Naive thymus-derived CD4-positive, alpha-beta T cell (primary cell): ENCODE measurements at places on chromosomes 16 and 17. TPM values are rescaled to one million over a fixed set of nuclear protein-coding genes. Genes with fewer than 3 reads are reported as not detected.

CLDN7 gene
- polyA plus RNA-seq: 1.7 TPM

TBX2 gene
- polyA plus RNA-seq: not detected

TBC1D3G gene
- not detected for polyA plus RNA-seq

SLC5A2 gene
- 3.3 TPM for polyA plus RNA-seq

CA5A gene
- polyA plus RNA-seq: not detected

KRTAP4-1 gene
- not detected for polyA plus RNA-seq

- DNase-seq: no peak
Measured at GRCh38 chr17:57235124-57235523, 21.2 kb upstream of the MSI2 start.

- DNase-seq: no peak
Measured at GRCh38 chr16:83835586-83836566, 28.1 kb downstream of the HSBP1 start.

GRCh38 chr16:52316241-52316640 is 230.7 kb downstream of the TOX3 start:
- DNase-seq: no peak

DNA sequence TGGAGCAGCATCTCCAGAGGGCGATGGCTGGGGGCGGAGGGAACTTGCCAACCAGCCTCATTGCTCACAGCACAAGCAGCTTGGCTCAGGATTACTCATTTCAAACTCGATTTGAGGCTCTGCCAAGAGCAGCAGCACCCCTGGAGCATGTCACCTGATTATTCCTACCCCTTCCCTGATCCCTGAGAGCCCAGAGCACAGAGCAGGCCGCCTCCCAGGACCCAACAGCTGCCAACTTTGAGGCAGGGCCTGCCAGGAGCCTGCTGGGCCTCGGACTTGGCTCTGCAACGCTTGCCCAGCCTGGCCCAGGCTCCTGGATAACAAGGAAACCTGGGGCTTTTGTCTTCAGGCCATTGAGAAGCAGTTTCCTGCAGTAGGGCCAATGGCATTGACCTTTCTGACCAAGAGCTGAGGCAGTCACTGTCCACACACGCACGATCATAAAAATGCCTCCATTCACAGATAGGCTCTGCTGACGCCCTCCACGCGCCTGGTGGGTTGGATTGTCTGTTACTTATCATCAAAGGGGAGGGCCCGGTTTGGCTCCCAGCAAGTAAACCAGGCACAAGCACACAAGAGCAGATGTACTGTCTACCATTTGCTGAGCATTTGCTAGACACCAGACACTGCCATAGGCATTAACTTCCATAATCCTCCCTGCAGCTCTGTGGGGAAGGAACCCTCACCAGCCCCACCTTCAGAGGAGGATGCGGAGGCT is 406.6 kb upstream of the EEF2KMT start:
- DNase-seq: no peak

DNA sequence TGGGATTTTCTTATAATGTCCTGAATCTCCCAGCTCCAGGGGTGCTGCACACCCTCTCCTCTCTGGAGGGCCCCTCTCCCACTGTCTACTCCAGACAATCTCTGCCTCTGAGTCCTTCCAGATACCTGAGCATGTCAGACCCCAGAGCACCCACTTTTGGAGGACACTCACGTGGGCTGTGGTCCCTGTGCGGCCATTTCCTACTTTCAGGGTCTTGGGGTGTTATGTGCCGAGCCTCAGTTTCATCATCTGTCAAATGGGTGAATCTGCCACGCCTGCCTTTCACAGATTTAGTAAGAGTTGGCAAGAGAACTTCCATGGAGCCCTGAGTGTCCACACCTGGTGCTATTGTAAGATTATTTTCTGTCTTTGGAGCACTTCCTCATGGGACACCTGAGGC is 3.7 kb upstream of the FOXL1 start:
- no peak for DNase-seq

DNA sequence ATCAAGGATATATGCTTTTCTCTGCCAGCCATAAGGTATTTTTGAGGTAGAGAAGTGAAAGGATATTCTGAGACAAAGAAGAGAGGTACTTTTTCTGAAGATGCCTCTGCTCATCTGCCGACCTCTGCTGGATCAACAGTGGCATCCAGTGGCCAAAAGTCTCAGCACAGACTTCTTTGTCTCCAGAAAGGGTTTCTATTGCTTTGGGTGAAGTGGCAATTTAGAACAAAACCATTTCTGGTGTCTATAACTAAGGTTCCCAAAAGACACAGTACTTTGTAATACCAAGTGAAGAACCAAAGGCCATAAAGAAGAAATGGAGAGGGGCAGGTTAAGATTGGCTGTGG is 155.2 kb upstream of the C17orf78 start:
- DNase-seq: no peak

DNA sequence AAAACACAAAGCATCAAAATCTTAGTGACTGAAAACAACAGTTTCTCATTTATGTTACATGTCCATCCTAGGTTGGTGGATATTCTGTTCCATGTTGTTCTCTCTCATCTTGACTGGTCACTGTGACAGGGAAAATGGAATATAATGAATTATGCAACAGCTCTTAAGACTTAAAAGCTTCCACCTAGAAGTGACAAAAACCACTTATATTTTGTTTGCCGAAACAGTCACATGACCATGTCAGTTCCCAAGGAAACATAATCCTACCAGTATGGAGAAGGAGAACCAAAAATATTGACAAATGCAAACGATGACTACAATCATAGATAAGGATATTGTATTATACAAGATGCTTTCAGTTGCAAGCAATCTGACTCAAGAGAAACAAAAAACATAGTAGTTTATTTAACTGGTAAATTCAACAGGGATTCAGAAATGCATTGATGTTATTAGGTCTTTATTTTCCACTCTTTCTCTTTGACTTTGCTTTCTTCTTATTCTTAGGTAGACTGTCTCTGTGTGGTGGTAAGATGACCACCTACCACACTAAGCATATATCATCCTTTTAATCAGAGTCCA is 103.8 kb downstream of the SSH2 start:
- DNase-seq: no peak

DNA sequence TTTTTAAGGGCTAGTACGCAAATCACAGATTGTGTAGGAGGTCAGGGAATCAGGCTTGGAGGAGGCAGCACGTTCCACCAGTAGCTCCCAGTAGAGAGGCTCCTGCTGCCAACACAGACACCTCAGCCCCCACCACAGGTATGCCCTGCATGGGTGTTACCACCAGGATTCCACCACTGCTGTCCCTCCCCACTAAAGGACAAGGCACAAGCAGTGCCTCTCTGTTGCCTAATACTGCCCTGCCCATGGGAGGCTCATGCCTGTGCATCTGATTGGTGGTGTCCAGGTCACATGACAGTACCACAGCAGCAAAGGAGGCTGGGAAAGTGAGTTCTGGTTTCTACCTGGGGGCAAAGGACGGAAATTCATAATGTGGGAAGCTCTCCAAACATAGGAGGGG is 33.6 kb upstream of the CACNG4 start:
- DNase-seq: no peak

DNA sequence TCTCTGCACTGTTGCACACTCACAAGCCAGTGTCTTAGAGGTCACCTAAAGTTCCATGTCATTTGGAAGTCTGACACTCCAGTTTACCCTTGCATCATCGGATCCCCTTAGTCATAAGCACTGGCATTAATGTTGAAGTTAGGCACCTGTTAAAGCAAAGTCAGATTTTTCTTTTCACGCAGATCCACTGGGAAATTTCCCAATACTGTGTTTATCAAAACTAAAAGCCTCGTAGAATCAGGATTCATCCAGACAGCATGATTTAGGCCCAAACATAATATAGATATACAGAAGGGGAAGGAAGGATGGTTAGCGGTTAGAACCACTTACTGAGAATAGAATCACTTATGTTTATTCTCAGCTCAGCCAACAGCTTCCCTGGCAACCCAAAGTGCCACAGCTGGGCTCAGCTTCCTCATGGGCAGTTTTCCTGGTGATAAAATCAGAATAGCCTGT is 30.1 kb upstream of the HAPSTR1 start:
- no peak for DNase-seq

DNA sequence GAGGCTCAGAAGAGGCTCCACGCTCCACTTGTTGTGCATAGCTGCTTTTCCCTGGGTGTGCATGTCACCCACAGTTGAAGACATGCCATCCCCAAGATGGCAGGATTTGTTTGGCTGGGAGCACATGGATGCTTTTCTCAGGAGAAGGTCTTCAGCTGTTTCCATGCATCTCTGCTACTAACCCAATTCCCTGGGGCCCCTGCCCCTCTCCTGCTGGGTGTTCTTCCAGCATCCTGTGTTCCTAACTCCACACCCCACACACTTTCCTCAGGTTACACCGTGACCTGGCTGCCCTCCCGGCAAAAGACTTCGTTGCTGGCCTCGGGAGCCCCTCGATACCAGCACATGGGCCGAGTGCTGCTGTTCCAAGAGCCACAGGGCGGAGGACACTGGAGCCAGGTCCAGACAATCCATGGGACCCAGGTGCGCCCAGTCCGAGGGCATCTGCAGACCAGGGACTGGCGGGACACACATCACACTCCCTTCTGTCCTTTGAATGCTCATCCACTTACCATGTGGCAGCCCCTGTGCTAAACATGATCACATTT is 21.5 kb downstream of the ITGAL start:
- DNase-seq: no peak

- DNase-seq: no peak
Measured at GRCh38 chr16:88456356-88457292, 3.5 kb downstream of the ZFPM1 start.

- DNase-seq: no peak
Measured at GRCh38 chr17:61117983-61118382, 281.7 kb upstream of the TBX2 start.

GRCh38 chr17:70104791-70105523 is 29.9 kb downstream of the KCNJ16 start:
- no peak for DNase-seq

- no peak for DNase-seq
Measured at GRCh38 chr16:73997971-73998370, 298.6 kb upstream of the PSMD7 start.

- no peak for DNase-seq
Measured at GRCh38 chr17:65049085-65049756, 7.3 kb downstream of the GNA13 start.

DNA sequence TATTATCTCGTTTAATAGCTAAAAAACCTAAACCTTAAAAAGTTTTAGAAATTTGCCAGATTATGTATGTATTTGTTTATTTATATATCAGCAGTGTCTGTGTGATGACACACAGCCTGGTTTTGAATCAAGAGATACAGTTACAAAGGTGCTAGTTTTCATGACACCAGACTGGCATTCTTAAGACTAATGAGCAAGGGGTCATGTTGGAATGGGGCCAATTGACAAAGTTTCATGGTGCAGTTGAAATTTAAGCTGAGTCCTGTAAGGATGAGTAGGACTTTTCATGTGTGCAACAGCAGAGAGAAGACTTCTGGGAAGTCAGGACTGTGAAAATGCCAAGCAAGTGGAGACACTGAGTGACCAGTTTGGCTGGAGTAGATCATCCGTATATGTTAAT is 3.2 kb upstream of the KRT10 start:
- DNase-seq: no peak

DNA sequence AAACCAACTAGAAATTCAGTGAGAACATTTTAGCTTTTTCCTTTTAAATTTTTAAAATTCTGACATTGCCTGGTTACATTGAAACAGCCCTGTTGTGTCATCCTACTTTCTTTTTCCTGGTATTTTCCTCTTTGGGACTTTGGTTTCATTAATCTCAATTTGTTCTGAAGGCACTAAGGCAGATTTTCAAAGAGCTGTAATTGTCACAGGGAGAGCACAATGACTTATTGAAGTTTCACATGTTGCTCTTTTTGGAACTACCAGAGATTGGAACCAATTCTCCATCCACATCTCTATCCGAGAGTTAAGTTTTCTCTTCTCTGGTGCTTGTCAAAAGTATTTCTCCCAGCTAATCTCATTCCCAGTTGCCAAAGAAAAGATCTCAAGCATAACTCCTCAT is 144.7 kb upstream of the TBX2 start:
- no peak for DNase-seq

DNA sequence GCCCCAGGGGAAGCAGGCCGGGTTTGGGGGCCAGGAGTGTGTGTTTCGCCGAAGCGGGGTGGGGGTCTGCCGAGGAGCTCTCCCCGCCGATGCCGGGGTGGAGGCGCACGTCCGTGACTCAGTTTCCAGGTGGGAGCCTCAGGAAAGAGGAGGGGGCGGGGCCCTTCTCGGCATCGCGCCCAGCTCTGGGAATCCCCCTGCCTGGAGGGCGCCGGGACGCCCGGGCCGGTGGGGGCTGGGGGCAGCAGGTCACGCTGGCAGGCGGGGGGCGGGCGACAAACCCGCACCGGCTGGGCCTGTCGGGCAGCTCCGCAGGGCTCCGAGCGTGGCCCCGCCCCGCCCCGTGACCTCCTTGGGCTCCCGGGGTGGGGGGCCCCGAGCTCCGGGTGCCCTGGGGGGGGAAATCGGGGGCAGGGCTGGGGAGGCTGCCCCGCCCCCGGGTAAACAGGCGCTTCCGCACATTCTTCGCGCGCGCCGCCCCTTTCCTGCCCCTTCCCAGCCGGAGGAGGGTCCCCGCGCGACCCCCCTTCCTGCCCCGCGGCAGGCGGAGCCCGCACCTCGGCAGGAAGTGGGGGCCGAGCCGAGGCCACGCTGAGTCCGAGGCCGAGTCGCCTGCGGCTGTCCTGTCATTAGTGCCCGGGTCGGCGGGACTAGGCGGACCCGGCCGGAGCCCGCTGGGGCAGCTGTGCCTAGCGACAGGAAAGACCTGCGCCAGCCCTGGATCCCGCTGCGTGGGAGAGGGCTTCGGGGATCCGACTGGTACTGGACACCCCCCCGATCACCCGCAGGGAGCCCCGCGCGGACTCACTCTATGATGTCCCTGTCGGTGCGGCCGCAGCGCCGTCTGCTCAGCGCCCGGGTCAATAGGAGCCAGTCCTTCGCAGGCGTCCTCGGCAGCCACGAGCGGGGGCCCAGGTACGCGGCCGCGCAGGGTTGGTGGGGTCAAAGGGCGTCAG is 9.3 kb downstream of the RIPOR1 start:
- DNase-seq: peak; percentile 59

GRCh38 chr17:12727076-12727760 is 61.5 kb downstream of the MYOCD start:
- no peak for DNase-seq

- DNase-seq: no peak
Measured at GRCh38 chr16:87487361-87487924, 5.4 kb downstream of the ZCCHC14 start.

GRCh38 chr16:21190599-21190998 is 20.8 kb downstream of the ZP2 start:
- DNase-seq: no peak

GRCh38 chr16:85508993-85509392 is 104.1 kb upstream of the GSE1 start:
- DNase-seq: no peak

DNA sequence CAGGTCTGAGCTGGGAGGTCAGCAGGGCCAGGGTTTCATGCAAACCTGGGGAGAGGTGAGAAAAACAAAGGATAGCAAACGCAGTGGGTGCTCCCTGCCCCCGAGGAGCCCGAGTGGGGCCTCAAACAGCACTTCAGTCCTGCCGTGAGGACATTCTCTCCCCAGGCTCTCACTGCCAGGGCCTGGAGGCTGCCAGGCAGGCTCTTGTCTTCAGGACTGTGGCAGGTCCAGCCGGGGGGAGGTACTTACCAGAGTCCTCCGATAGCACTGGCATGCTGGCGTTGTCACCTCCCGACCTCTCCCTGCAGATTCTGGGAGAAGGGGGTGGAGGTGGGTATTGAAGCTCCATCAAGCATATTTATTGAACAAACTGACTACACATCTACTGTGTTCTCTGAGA is 1.3 kb downstream of the MPP3 start:
- no peak for DNase-seq
